CD8-positive, alpha-beta memory T cell (primary cell): ENCODE measurements at places on chromosomes 2 and 18.

- no peak for DNase-seq
Measured at GRCh38 chr2:159042115-159042850, 73.8 kb downstream of the TANC1 start.

- DNase-seq: no peak
Measured at GRCh38 chr2:18267501-18267900, 293.0 kb downstream of the RDH14 start.

- no peak for DNase-seq
Measured at GRCh38 chr18:62771494-62772270, 56.3 kb downstream of the PHLPP1 start.

DNA sequence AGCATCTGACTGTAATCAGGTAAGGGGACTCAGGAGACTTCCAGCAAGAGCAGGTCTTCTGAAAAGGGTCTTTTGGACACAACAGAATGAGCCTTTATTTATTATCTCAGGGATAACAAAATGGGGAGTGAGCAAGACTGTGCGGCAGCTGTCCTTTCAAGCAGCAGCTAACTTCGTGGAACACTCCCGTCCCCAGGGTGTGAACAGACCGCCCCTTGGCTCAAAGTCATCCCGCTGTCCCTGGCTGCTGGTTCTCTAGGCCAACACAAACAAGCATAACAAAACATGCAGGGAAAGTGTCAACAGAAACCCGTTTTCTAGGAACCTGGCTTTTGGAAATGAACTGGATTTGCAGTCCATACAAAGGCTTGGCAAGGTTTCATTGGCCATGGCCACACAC is 787.9 kb upstream of the FANCL start:
- no peak for DNase-seq

GRCh38 chr2:86785456-86785855 is 5.3 kb downstream of the CD8A start:
- DNase-seq: peak; percentile 92
